ENCODE measurements at places on chromosomes 16 and 17.

- DNase-seq = no peak
Observed at GRCh38 chr17:29642171-29642611, 19.5 kb upstream of the CORO6 start.

- no peak for DNase-seq
Observed at GRCh38 chr16:24552705-24553246, 13.4 kb downstream of the RBBP6 start.

- no peak for DNase-seq
Observed at GRCh38 chr17:80529104-80529903, 15.3 kb upstream of the RPTOR start.

GRCh38 chr16:57469046-57469445 lies 6.6 kb downstream of the POLR2C start:
- DNase-seq = no peak

DNA sequence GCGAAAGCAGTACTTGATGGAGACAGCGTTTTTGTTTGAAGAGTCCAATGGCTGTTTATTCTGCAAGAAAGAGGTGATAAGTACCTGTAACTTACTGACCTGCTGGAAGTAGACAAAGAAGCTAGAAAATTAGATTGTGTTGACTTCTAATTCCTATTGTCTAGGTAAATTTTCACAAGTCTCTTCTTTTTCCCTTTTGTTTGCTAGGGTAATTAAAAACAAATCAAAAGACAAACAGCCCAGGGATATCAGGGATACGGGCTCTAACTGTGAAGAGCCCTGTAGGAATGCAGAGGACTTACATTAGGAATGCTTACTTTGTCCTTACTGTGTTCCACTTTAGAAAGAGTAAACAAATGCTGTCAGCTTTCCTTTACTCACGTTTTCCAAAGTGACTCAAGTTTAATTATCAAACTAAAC lies 7.0 kb downstream of the PSME3IP1 start:
- no peak for DNase-seq

DNA sequence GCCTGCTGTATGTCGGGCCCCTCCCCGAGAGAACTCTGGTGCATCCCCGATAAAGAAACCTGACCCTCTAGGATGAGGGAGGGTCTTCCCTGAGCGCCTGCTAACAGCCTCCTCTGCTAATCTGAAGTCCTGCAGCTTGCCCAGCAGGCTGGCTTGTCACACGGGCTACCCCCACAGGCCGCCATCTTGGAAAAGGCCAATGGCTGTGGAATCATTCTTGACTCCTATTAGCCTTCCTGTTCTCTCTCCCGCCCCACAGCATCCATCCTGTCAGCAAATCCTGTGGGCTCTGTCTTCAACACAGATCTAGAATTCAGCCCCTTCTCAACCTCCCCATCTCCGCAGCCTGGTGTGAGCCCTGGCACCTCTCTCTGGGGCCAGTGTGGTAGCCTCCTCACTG lies 12.0 kb downstream of the IL4R start:
- no peak for DNase-seq

- no peak for DNase-seq
Observed at GRCh38 chr17:36593656-36594316, 2.1 kb downstream of the DHRS11 start.

GRCh38 chr16:47492428-47493377 lies 31.6 kb downstream of the PHKB start:
- DNase-seq = no peak

Data from CD4-positive, alpha-beta memory T cell (primary cell).